Stimulated activated effector memory CD8-positive, alpha-beta T cell treated with anti-CD3 and anti-CD28 coated beads, Interleukin-12 subunit alpha, Interleukin-12 subunit beta, amount 100 ng/mL, for 72 hours (primary cell): ENCODE measurements at places on chromosomes 1 and 21.

DNA sequence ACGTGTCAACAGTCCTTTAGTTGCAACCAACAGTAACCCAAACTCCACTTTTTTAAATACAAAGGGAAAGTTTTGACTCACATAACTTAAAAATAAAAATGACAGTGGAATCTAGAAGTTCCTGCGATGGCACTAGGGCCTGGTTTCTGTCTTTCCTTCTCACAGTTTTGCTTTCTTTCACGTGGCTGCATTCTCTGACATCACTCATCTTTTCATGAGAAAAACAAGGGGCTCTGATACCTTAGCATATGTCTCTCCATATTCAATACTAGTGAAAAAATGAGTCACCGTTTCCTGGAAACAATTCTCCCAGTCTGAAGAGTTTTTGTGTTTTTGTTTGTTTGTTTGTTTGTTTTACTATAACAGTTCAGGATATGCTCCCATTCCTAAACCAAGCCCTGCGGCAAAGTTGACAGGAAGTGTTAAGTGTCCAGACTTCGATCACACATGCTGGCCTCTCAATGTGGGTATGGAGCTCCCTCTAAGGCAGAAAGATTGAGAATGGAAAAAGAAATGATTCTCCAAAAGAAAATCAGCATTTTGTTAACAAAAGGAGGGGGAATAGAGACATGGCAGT is 483.3 kb downstream of the TTLL7 start:
- DNase-seq = no peak

- peak; percentile 26 for DNase-seq
Observed at GRCh38 chr1:24635195-24635843, 7.8 kb upstream of the SRRM1 start.

- no peak for DNase-seq
Observed at GRCh38 chr21:46304955-46305354, 18.7 kb downstream of the C21orf58 start.

GRCh38 chr1:1614204-1614953 is 921 bp upstream of the MIB2 start:
- DNase-seq = no peak

DNA sequence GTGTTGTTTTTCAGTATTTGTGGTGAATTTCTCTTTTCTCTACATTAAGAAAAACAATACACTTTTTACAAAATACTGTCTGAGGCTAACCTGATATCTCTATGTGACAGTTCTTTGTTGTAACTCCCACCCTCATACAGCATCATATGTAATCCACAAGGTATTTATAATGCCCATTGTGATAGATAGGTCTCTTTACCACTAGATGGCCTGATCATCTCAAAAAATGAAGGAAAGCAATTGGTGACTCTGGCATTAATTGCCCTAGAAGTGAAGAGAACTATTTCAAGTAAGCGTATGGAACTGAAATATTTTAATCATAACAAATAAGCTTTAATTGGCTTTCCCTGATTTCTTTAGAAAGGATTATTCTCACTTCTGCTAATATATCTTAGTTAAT is 36.2 kb upstream of the HFM1 start:
- DNase-seq = no peak

DNA sequence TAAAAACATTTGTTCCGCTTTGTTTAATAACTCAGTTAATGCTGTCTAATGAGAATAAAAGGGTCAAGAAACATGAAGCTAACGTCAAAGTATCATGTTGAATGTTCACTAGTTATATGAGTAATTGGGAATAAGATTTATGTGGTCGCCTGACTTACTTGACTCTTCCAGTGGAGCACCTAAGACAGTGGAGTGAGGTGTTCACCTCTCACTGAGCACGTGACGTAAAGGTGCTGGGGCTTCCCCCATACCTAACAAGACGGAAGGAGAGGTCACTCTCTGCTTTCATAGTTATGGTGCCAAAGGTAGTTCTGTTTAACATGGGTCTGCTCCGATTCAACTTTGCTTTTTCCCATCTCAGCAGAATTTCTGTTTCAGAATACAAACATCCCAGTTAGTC is 686 bp downstream of the KMO start:
- no peak for DNase-seq

GRCh38 chr1:62222321-62222720 is 27.7 kb downstream of the L1TD1 start:
- no peak for DNase-seq

- DNase-seq = no peak
Observed at GRCh38 chr1:8789314-8790214, 27.9 kb downstream of the RERE start.

DNA sequence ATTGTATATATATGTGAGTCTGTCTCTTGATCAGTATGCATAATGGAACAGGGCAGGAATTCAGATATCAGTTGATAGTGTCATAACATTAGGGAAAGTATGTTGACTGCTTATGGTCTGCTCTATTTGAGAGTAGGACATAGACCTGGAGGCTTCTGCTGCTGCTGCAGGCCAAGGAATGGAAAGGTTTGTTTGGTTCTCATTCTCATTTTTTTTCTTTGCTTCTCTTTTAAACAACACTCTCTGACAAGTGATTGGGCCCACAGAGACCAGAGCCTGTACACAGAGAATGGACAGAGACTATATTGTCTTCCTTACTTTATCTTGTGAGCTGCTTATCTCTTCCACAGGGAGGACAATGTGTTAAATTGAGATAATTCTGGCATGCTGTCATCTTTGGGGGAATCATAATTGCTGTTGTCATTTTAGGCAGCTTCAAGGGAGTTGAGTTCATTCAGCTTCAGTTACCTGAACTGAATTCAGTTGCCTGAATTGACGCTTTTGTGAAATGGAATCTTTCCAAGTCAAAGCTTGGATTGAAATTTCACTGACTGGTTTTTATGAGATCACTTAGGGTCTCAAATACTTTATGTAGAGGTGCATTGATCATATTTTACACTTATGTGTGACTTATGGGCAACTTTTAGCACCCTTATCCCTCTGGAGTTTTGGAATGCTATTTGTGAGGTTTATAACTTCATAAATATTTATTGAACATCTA is 16.9 kb downstream of the CAP1 start:
- DNase-seq = no peak

GRCh38 chr1:240278082-240278481 is 186.4 kb downstream of the FMN2 start:
- no peak for DNase-seq

DNA sequence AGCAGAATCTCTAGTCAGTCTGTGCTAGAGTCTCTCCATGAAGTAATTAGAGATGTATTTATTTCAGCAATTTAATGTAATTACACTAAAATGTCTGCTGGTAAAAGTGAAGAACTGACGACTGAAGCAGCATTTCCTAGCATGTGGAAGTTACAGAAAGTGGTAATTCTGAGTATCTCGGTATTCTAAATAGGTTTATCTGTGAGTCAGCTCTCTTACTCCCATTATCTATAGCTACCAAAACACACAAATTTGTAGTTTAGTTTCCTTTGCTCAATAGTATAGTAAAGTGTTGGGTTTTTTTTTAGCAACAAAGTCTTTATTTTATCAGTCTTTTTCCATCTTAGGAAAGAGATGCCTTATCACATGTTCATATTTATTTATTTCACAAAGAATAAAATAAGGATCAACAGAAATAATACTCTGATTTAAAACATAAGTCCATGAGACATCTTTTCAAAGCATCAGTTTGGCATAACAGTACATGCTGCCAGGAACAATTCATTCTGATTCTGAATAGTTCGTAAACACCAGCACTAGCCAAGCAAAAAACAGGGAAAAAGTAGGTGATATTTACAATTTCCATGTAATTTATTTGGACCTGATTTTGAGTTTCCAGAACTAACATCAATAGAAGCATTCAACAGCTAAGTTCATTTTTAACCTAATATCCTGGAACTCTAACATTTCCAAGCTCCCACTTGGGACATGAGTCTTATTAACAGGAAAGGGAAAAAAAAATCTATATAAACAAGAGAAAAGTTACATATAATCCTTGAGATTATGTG is 76.3 kb downstream of the KCNT2 start:
- DNase-seq = no peak
